ENCODE measurements at places on chromosomes 5 and 9. TPM values are rescaled to one million over a fixed set of nuclear protein-coding genes. Genes with fewer than 3 reads are reported as not detected.

The IL7R gene
- total RNA-seq = 5.7 TPM

- H3K4me1 ChIP-seq = no peaks in the 10 kb centered on the region
- no peaks in the 10 kb centered on the region for H3K27me3 ChIP-seq
- H3K27ac ChIP-seq = no peak overlapping the region
Observed at GRCh38 chr5:158398360-158399201, 539.6 kb upstream of the CLINT1 start.

- no peak within 1 kb of the TSS for H3K4me3 ChIP-seq
- no peak for DNase-seq
- H3K4me1 ChIP-seq = no peaks in the 10 kb centered on the region
- H3K36me3 ChIP-seq = peaks cover 45% of the 10 kb centered on the region
- peak within 1 kb of the TSS; percentile 11 for H3K27ac ChIP-seq
Observed at GRCh38 chr5:141359790-141360426, at the start of gene PCDHGB2. PCDHGB2 (plus strand) TSS chr5:141359994; CDS start chr5:141360136, 142 bp downstream.

- H3K27me3 ChIP-seq = no peaks in the 10 kb centered on the region
- H3K4me1 ChIP-seq = no peaks in the 10 kb centered on the region
- no peak overlapping the region for H3K27ac ChIP-seq
- H3K36me3 ChIP-seq = no peaks in the 10 kb centered on the region
- DNase-seq = no peak
- H3K4me3 ChIP-seq = no peak overlapping the region
Observed at GRCh38 chr9:36559036-36559695, 13.5 kb upstream of the MELK start.

- H3K4me1 ChIP-seq = peaks cover 23% of the 10 kb centered on the region
- H3K4me3 ChIP-seq = peak overlapping the region; percentile 85
- no peaks in the 10 kb centered on the region for H3K36me3 ChIP-seq
- H3K27me3 ChIP-seq = no peaks in the 10 kb centered on the region
- peak overlapping the region; percentile 44 for H3K27ac ChIP-seq
Observed at GRCh38 chr9:136438548-136439480, 831 bp downstream of the INPP5E start.

DNA sequence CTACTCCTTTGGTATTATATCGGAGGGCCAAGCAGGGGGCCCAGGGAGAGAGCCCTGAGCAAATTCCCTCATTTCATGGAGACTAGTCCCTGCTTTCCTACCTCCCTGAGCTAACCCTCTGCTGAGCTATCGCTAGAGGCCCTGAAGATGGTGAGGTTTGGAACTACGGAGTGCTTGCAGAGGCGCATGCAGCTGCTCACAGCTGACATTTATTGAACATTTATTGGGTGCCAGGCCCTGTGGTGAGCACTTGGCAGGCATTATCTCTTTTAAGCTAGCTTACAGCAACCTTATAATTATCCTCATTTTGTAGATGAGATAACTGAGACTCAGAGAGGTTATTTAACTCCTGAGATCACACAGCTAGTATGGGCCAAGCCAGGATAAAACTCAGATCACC, 9.8 kb downstream of the FAT2 start:
- H3K4me1 ChIP-seq = no peaks in the 10 kb centered on the region
- no peaks in the 10 kb centered on the region for H3K36me3 ChIP-seq
- DNase-seq = no peak
- H3K4me3 ChIP-seq = no peak overlapping the region
- no peak overlapping the region for H3K27ac ChIP-seq

GRCh38 chr9:128847803-128848202, 18.2 kb upstream of the SPOUT1 start:
- no peaks in the 10 kb centered on the region for H3K27me3 ChIP-seq

DNA sequence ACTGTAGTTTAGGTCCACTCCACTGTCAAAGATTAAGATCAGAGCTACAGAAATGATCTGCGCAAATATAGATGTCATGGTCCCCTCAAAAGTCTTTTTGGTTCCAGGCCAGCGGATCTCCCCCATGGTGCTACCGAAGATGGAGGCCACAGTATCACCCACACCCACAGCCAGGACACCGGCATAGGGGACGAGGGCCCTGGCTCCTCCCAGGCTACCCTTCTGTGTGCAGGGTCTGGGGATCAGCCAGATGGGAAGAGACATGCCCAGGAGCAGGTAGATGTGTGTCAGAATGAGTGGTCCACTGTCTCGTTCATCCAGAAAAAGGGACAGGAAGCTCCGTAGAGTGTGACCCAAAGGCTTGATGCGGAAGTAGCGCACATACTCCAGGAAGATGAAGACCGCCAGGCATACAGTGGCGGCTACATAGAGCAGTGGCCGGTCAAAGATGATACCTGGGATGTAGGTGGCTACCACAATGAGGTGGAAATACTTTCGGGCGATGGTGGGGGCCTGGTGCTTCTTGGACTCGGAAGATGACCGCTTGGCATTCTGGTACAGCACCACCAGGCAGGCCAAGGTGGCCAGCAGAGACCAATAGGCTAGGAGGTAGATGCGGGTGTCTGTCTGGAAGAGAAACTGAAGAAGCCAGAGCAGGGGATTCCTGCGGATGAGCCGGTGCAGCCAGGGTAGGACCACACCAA, 1.5 kb downstream of the DOLK start:
- no peaks in the 10 kb centered on the region for H3K4me1 ChIP-seq
- no peaks in the 10 kb centered on the region for H3K36me3 ChIP-seq
- H3K27ac ChIP-seq = no peak overlapping the region
- no peak for DNase-seq
- H3K27me3 ChIP-seq = no peaks in the 10 kb centered on the region
- H3K4me3 ChIP-seq = no peak overlapping the region

DNA sequence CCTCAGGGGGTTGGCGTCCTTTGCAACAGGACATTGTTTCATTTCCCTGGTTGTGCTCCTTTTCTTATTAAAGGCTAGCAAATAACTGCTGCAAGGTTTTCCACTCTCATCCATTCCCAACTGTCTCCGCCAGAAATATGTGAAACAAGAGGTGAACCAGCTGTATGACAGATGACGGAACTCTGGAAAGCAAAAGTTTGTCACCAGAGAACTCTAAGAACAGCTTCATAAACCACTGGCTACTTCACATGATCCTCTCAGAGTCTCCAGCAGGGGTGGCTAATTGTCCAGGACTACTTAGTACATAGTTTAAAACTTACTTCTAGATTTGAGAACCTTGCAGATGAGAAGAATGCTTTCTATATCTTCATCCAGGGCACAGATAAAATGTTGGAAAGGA, 195.9 kb upstream of the RAD23B start:
- H3K27me3 ChIP-seq = no peaks in the 10 kb centered on the region
- H3K27ac ChIP-seq = no peak overlapping the region
- H3K36me3 ChIP-seq = no peaks in the 10 kb centered on the region
- no peak overlapping the region for H3K4me3 ChIP-seq
- no peak for DNase-seq
- H3K4me1 ChIP-seq = no peaks in the 10 kb centered on the region

- H3K4me3 ChIP-seq = no peak overlapping the region
- DNase-seq = no peak
- peaks cover 9% of the 10 kb centered on the region for H3K4me1 ChIP-seq
- no peaks in the 10 kb centered on the region for H3K27me3 ChIP-seq
- no peaks in the 10 kb centered on the region for H3K36me3 ChIP-seq
Observed at GRCh38 chr5:15643731-15644130, 143.8 kb downstream of the FBXL7 start.

DNA sequence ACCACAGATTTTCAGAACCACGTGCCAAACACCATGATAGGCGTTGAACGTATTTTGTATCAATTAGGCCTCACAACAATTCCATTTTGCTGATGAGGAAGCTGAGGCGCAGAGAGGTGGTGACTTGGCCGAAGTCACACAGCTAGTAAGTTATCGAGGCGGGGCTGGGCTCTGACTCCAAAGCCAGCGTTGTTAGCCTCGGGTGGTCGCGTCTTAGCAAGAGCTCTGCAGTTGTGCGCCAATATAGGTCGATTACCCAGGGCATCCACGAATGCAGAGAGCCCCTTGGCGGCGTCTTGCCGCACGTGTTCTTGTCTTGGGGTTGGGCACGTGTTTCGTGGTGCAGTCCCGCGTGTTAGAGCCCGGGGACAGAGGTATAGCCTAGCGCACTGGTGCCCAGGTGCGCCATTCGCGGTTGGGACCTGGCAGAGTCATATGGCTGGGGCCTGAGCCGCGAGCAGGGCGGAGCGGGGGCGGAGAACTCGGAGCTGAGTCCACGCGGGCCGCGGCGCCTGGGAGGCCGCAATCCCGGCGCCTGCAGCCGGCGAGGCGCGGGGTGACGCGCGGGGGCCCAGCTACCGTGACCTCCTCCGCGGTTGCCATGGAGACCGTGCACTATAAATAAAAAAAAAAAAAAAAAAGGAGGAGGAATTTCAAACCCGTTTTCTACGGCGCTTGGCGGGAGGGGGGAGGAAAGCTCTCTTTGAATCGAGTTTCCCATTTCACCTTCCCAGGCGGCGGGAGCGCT, 62.3 kb downstream of the CXXC5 start:
- no peaks in the 10 kb centered on the region for H3K36me3 ChIP-seq
- no peak for DNase-seq
- H3K27me3 ChIP-seq = no peaks in the 10 kb centered on the region
- H3K4me1 ChIP-seq = no peaks in the 10 kb centered on the region

- no peaks in the 10 kb centered on the region for H3K36me3 ChIP-seq
- H3K4me1 ChIP-seq = peaks cover 44% of the 10 kb centered on the region
- H3K4me3 ChIP-seq = peak overlapping the region; percentile 75
- DNase-seq = no peak
- no peaks in the 10 kb centered on the region for H3K27me3 ChIP-seq
Observed at GRCh38 chr5:83077662-83078261, 415 bp downstream of the XRCC4 start.

DNA sequence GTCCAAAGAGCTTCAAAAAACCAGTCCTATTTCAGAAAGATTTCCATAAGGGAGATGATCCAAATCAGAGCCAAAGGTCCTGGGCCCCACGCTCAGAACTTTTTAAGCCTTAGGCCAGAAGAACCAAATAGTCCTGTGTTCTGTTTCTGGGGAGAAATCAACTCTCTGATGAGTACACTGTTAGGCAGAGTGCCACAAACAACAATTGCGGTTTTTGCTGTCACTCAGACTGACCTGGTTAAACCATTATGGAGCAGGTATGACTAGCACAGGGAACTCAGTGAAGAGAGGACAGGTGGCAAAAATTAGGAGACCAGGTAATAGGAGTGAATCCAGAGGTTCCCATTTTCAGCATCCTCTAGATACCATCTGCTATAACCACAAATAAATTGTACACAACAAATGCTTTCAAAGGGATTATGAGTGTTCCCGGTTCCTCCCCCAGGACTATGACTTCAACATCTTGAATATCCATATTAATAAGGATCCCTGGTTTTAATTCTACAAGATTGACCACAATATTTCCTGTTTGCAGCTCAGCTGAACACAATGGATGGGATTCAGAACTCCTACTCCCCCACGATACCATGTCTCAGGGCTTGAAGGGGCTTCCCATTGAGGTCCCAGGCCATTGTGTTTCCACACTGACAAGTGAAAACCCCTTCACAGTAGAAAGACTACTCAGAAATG, 52.1 kb upstream of the FREM1 start:
- peak overlapping the region; percentile 24 for H3K27ac ChIP-seq
- no peaks in the 10 kb centered on the region for H3K4me1 ChIP-seq
- H3K27me3 ChIP-seq = no peaks in the 10 kb centered on the region
- DNase-seq = peak; percentile 7
- H3K4me3 ChIP-seq = no peak overlapping the region

DNA sequence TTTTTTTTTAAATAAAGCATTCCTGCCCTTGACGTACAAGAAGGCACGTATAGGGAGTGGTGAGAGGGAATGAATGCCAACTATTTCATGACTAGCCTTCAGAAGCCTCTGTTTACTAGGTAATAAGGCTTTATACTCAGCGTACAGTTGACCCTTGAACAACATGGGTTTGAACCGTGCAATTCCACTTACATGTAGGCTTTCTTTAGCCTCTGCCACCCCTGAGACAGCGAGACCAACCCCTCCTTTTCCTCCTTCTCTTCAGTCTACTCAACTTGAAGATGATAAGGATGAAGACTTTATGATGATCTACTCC, 22.5 kb downstream of the CDC42SE2 start:
- H3K36me3 ChIP-seq = no peaks in the 10 kb centered on the region
- H3K4me3 ChIP-seq = no peak overlapping the region
- H3K27me3 ChIP-seq = no peaks in the 10 kb centered on the region
- H3K4me1 ChIP-seq = peaks cover 23% of the 10 kb centered on the region
- DNase-seq = no peak

- no peak overlapping the region for H3K27ac ChIP-seq
- no peak for DNase-seq
- no peaks in the 10 kb centered on the region for H3K27me3 ChIP-seq
- H3K36me3 ChIP-seq = no peaks in the 10 kb centered on the region
Observed at GRCh38 chr5:28404363-28405071, 1366.1 kb upstream of the CDH9 start.

DNA sequence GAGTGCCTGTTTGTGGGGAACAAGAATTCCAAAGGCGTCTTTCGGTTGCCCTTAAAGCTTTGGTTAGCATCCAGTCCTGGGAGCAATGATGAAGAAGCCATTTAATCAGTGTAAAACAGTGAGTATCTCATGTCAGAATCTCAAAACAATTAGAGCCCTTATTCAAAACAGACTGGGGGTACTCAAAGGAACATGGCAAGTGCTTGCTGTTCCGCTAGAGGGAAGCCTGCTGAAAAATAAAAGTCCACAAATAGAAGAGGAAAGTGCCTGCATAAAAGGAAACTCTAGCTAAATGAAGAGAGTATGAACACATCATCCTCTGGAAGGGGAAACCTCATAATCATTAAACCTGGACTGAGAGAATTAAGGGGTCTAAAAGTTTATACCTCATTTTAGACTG, 26.4 kb downstream of the FBXL7 start:
- H3K4me3 ChIP-seq = no peak overlapping the region
- no peaks in the 10 kb centered on the region for H3K27me3 ChIP-seq
- H3K27ac ChIP-seq = peak overlapping the region; percentile 30
- H3K36me3 ChIP-seq = no peaks in the 10 kb centered on the region

GRCh38 chr5:89277816-89278215, 394.8 kb upstream of the MEF2C start:
- no peak overlapping the region for H3K4me3 ChIP-seq
- H3K4me1 ChIP-seq = no peaks in the 10 kb centered on the region
- no peaks in the 10 kb centered on the region for H3K27me3 ChIP-seq

All from tibial nerve (tissue), 4 donors.